ENCODE measurements at places on chromosomes 16 and 17. TPM values are rescaled to one million over a fixed set of nuclear protein-coding genes. Genes with fewer than 3 reads are reported as not detected.

DNA sequence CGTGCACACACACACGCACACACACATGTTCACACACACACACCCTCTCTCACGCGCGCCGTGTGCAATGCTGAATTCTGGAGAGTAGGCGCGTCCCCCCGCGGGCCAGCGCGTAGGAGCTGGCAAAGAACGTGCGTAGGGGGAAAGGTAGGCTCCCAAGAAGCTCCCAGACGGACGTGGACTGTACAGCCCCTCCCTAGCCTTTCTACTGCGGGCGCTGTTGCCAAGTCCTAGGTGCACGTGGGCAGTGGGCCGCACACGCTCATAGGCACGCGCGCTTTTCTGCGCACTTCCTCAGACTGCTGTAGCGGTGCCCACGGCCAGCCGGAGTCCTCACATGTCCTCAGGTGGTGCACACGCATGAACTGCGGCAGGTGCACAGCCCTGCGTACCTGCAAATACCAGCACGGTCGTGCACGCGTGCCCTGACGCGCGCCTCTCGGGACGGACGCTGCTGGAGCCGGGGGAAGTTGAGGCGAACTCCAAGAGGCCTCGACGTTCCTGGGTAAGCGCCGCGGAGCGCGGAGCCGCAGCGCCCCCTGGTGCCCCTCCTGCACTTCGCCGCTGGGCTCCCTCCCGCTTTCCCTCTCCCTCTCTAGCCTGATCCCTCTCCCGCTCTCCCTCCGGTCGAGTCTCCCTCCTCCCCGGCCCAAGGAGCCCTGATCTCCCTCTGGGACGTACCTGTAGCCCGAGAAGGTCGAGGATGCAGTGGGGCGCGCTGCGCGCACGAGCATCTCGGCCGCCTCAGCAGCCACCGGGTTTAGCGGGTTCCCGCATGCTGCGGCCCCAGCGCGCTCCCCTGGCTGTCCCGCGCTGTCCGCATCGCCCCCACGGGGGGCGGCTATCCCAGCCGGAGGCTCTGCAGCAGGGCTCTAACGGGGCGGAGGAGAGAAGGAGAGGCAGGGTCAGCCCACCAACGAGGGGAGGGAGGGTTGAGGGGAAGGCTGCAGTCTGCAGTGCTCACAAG, 749 bp downstream of the GRIN2A start:
- DNase-seq, result no peak

DNA sequence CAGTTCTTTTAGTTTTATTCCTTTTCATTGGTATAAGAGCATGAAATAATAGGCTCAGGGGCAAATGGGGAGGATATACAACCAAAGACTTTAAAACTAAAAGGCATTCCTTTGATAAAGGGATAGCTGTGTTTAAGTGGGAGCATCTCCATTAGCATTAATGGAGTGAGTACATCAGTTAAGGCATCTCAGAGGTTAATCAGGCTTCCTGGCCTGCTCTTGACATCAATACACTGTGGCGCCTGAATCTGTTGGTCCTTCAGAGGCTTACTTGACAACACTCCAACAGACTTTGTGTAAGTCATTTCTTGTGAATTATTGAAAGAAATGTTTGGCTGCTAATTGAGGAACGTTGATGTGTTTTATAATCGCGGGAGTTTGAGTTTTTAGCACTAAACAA, 230.7 kb downstream of the BCAS3 start:
- DNase-seq, result no peak

- DNase-seq, result no peak
These were observed 45.8 kb upstream of the NOS2 start for GRCh38 chr17:27846042-27846655.

GRCh38 chr16:77599793-77600415, 122.4 kb upstream of the NUDT7 start:
- DNase-seq, result no peak

DNA sequence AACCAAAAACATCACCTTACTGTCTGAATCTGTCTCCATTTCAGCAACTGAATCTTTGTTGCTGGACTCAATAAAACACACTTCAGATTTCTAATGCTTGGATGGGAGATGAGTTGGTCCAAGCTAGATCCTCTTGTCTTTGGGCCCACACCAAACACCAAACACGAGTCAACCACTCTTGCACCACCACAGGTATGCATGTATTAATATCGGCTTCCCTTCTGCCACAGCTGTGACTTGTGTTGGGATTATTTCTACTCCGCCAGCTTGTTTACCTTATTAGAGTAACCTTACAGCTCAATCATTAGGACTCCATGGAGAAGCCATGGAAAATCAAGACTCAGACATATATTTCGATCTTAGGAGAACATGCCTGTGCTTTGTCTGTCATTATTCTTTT, 49.9 kb downstream of the XYLT1 start:
- DNase-seq, result no peak

GRCh38 chr16:86879268-86879667, 300.9 kb downstream of the FOXL1 start:
- no peak for DNase-seq

The FOXF1 gene
- total RNA-seq, result not detected

The SNX20 gene
- total RNA-seq, result not detected

The NATD1 gene
- total RNA-seq, result 2.3 TPM

The MRPS23 gene
- total RNA-seq, result 32.1 TPM

The APOBR gene
- total RNA-seq, result not detected

GRCh38 chr17:46916211-46916610, 6.7 kb upstream of the GOSR2 start:
- DNase-seq, result peak; percentile 5

GRCh38 chr17:39151943-39152818, 744 bp upstream of the PLXDC1 start:
- DNase-seq, result no peak

DNA sequence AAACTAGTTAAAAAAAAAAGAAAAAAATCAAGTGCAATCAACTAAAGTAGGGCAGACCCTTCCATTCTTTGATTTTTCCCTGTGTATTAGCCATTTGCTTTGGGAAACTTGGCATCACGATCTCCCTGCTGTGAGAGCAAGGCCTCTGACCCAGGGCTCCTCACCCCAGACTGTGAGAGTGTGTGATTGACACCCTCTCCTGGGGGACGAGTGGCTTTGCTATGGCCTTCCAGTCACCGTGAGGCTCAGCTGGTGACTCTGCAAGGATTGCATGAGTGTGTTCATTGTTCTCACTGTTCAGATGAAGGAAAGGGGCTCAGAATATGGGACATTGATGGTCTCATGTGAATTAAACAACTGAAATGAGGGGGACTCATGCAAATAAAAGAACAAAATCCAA, 69.0 kb upstream of the BCAR1 start:
- peak; percentile 67 for DNase-seq

GRCh38 chr16:783404-784161, 4.6 kb downstream of the RPUSD1 start:
- DNase-seq, result peak; percentile 49

The GNAO1 gene
- not detected for total RNA-seq

- DNase-seq, result no peak
These were observed 22.7 kb upstream of the ATP2A3 start for GRCh38 chr17:3986939-3987335.

The DPEP3 gene
- not detected for total RNA-seq

DNA sequence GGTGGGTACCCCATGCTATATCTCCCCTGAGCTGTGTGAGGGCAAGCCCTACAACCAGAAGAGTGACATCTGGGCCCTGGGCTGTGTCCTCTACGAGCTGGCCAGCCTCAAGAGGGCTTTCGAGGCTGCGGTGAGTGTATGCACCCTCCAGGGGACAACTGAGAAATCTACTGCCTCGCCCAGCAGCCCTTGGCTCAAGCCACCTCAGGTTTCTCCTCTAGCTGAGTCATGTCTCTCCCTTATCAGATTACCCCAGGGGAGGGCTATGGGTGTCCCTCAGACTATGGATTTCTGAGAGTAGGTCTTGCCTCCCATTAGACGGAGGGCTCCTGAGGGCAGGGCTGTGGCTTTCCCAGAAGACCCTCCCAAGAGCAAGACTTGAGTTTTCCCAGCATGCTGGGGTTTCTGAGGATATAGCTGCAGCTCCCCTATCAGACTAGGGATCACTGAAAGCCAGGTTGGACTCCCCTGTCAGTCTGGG, 6.7 kb downstream of the NEK8 start:
- no peak for DNase-seq

GRCh38 chr17:36545077-36545464, 352 bp downstream of the GGNBP2 start:
- DNase-seq, result no peak

DNA sequence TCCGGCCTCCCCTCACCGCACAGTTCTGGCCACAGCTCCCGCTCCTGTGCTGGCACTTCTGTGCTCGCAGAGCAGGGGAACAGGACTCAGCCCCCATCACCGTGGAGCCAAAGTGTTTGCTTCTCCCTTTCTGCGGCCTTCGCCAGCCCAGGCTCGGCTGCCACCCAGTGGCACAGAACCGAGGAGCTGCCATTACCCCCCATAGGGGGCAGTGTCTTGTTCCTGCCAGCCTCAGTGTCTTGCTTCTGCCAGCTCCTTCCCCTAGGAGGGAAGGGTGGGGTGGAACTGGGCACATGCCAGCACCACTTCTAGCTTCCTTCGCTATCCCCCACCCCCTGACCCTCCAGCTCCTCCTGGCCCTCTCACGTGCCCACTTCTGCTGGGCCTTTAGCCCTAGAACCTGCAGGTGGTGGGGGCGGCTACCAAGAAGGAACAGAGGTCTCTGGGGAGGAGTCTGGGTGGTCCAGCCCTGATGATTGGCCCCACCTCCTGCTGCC, 645 bp upstream of the ELMO3 start:
- DNase-seq, result peak; percentile 50

The KRT34 gene
- total RNA-seq, result 0.29 TPM

The FOXL1 gene
- total RNA-seq, result 4.1 TPM

The WSCD1 gene
- 4.0 TPM for total RNA-seq

- DNase-seq, result no peak
These were observed 5.5 kb downstream of the CCDC42 start for GRCh38 chr17:8739097-8739496.

DNA sequence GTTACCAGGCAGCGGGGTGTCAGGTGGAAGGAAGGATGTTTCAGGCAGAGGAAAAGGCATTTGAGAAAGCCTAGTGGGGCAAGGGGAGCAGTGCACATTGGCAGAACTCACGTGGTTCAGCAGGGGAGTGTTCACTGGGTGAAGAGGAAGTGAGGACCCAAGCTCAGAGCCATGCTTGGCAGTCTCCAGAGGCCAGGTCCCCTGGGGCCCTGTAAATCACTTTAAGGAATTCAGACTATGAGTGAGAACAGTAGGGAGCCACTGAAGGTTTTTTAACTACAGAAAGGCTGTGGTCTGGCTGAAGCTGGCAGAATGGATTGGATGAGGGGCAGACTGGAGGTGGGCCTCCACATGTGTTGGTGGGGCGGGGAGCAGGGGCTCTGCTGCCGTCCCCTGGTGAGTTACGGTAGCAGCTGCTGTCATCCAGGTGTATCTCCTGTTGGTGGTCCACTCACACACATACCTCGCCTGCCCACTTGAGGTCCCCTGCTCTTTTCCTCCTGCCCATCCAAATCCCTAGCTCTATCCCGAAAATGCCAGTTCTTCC, 5.1 kb downstream of the CLEC16A start:
- peak; percentile 39 for DNase-seq

The PRSS33 gene
- total RNA-seq, result not detected

- DNase-seq, result no peak
These were observed 21.1 kb downstream of the SMYD4 start for GRCh38 chr17:1808644-1809043.

GRCh38 chr16:56781528-56781961, 51.6 kb downstream of the NUP93 start:
- DNase-seq, result peak; percentile 69

The KRT39 gene
- not detected for total RNA-seq

The WNT3 gene
- total RNA-seq, result 1.0 TPM

DNA sequence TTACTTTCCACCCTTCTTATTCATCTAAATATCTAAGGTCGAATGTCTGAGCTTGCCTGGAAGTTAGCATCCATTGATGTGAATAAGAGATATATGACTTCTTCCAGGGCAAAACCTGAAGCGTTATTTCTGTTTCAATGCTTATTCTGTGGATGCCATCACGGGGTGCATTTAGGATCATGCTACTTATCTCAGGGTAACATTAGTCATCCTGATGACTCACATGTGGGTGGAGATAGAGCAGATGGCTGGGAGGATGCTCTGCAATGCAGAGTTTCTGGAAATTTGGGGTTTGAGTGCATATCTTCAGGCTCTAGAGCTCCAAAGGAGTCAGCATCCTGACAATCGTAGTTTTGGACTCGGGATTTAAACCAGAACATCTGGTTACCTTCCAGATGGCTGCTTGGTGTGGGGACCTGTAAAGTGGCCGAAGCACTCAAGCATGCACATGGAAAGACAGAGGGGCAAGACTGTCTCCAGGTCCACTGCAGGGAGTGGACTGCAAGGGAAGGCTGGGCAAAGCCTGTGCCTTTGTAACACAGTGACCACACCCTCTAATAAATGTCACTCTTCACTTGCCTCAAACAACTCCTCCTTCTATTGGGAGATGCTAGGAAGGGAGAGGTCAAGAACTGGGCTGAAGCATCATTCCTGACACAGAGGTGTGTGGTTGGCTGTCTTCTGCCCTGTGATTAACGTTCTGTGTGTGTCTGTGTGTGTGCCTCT, 175.2 kb upstream of the SALL1 start:
- DNase-seq, result peak; percentile 53

- DNase-seq, result no peak
These were observed 8.2 kb upstream of the RSKR start for GRCh38 chr17:28622186-28622585.

DNA sequence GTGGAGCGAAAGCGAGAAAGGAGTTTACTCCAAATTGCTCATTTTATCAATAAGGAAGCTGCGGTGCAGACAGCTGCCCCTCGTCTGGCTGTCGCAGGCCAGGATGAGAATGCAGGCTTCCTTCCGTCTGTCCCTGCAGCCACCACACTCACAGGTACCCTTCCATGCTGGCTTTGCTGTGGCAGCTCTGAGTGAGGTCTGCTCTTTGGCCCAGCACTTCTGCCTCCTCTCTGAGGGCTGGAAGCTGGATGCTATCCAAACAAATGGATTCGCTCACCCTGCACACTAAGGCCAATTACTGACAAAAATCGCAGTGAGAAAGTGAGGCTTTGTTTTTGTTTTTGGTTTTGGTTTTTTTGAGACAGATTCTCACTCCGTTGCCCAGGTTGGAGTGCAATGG, 7.0 kb downstream of the ARMC7 start:
- DNase-seq, result no peak

The DOC2B gene
- total RNA-seq, result not detected

DNA sequence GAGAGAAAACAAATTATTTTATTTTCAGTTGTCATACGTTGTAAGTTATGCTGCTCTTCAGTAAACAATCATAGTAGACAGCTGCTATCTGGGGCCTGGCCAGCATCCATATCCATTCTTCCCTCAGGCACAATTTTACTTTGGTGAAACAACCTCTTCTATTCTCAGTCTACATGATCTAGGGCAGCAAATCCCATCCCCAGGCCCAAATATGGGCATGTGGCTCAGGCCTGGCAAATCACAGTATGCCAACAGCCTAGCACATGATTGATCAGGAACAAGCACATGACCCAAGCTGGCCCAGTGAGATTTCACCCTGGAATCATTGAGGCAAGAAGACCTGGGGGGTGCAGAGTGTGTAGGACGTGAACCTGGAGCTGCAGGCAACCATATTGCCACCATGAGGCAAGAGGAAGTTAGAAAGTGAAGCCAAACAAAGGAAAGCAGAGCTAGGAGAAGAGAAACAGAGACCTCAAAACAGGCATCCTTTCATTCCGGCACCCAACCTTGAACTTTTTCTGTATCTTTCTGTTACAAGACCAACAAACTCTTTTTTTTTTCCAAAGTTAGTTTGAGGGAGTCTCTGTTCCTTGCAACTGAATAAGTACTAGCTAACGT, 10.3 kb upstream of the ABCC12 start:
- DNase-seq, result peak; percentile 37

GRCh38 chr17:43983515-43984411, 20.7 kb upstream of the NAGS start:
- no peak for DNase-seq

Data from LHCN-M2 (cell line).